ENCODE measurements at places on chromosomes 7 and 10. TPM values are rescaled to one million over a fixed set of nuclear protein-coding genes. Genes with fewer than 3 reads are reported as not detected.

DNA sequence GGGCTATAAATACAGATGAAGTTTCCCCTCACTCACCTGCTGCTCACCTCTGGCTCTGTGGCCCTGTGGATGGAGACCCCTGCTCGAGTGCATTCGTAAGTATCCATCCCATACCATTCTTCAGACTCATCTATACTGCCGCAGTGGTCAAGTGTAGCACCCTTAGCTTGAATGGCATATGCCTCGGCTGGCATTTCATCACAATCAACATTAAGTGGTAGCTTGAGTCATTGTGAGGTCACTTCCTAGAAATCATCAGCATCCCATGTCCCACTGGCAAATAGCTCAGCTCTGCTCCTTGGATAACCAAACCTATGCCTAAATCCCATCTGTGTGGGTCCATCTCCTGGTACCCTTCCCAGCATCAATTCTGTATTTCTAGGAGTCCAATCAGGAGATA, 38.2 kb downstream of the MDH2 start:
- no peak for DNase-seq

DNA sequence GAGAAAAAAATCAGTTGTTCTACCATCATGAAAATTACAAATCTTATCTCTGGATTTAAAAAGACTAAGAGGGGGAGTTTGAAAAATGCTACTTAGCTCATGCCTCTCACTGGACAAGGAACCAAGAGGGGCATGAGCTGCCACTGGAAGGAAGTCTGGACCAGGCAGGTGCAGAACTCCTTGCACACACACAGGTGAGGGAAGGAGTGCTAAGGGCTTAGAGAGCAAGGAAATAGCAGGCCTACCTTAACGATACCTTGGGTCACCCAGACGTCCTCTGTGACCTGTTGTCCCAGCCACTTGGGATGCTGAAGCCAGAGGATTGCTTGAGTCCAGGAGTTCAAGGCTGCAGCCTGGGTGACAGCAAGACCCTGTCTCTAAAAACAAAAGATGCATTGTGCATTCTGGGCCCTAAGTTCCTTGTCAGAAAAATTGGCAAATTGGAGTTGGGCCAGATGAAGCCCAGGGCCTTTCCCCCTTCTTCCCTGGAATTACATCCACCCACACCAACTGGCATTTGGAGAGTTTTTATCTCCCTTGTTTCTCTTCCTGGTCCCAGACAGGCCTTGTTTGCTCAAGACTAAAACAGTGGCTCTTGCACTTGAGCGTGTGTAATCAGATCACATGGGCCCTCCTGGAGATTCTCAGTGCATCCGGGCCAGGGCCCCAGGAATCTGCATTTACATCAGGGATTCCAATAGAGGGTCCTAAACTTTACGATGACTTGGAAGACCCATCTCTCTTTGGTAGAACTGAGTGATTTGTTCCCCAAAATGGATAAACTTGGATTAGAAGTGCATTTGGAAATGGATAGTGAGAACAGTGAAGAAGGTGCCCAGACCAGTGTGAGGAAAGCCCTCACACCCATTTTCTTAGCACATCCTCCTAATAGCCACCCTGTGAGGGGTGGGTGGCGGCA, 3.0 kb downstream of the DDIT4 start:
- DNase-seq = no peak

GRCh38 chr7:74479961-74480829, 26.5 kb downstream of the GTF2IRD1 start:
- DNase-seq = peak; percentile 67

GRCh38 chr7:32059289-32060011, 10.8 kb downstream of the PDE1C start:
- peak; percentile 76 for DNase-seq

GRCh38 chr10:119364645-119365600, 157.6 kb downstream of the GRK5 start:
- no peak for DNase-seq

DNA sequence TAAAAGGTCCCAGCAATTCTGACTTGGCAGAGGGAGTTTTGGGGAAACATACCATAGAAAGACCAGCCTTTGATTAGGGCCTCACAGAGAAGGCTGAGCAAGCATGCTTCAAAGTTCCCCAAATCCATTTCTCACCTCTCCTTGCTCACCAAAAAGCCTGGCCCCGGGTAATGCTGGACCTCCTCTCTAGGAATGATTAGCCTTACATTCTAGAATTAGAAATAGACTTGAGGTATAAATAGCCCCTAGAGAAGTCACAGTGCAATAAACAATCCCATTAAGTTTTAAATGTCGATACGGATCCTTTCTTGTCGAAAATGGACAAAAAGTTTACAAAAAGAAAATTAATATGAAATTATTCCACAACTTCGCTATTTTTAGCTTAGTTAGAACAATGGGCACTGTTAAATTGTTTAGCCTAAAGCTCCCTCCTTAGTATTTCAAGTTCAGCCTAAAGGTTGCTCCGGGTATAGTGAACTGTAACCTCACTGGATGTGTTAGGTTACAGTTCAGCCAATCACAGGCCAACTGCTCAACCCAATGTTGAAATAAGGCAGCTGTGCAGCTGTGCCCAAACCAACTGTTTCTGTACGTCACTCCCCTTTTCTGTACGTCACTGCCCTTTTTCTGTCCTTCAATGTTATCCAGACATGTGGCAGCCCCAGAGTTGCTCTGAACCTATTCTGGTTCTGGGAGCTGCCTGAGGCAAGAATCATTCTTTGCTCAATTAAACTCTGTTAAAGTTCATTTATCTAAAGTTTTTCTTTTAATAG, 7.9 kb upstream of the GSDME start:
- DNase-seq = no peak

GRCh38 chr7:111763221-111763801, 201.0 kb upstream of the IMMP2L start:
- no peak for DNase-seq

The CH25H gene
- polyA plus RNA-seq = 0.86 TPM

- no peak for DNase-seq
These were observed 3.8 kb upstream of the EIF3B start for GRCh38 chr7:2350861-2351260.

The ADAP1 gene
- polyA plus RNA-seq = 5.1 TPM

The DNAJC1 gene
- 33.2 TPM for polyA plus RNA-seq

GRCh38 chr7:42345478-42346299, 108.7 kb upstream of the GLI3 start:
- no peak for DNase-seq

The TMEM140 gene
- polyA plus RNA-seq = 5.5 TPM

The COL13A1 gene
- polyA plus RNA-seq = 9.8 TPM

GRCh38 chr10:52082307-52082706, 231.8 kb upstream of the DKK1 start:
- DNase-seq = no peak

DNA sequence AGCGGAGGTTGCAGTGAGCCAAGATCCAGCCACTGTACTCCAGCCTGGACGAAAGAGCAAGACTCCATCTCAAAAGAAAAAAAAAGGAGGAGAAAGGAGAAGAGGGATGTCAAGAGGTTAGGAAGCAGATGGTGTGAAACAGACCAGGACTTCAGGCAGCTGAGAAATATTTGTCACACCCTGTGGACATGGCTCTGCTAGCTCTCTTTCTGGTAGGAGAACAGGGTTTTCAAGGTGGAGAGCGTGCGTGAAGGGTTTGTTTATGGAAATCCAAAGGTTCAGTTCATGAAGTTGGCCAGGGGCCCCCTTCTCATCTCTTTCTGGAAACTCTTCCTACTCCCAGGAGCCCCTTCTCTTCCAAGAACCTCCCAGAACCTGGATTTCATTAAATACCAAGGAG, 110.8 kb upstream of the GALNT17 start:
- no peak for DNase-seq

DNA sequence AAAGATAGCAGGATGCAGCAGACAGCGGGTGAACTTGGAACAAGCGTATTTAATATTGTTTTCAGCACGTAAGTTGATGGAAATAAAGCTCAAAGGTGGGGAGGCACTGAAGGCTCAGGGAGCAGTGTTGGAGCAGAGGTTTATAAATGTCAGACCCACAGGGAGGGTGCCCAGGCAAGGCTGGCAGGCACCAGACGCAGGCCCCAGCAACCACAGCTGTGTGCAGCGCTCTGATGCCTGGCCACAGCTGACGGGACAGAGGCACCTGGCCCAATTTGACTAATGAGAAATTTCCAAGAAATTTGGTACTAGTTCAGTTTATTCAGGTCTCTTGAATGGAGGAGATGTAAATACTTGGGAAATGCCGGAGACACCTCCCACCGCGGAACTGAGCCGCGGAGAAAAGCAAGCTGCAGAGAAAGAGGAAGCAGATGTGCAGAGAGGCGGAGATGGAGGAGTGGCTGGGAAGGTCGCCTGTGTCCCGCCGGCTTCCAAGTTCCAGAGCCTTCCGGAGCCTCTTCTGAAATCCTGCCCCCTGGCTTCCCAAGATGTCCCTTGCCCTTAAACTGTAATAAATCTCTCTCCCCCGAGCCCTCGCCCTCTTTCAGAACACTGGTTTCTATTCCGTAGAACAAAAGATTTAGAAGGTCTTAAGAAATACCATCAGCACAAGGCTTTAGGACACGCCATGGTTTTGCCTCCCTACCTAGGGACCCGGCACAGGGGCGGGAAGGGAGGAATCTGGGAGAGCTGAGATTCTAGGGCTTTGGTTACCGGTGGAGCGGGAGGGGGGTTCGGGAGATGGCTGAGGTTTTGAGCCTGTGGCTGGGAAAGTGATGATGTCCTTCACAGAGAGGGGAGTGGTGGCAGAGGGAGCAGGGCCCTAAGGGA, 38.4 kb upstream of the PLXNA4 start:
- DNase-seq = no peak

DNA sequence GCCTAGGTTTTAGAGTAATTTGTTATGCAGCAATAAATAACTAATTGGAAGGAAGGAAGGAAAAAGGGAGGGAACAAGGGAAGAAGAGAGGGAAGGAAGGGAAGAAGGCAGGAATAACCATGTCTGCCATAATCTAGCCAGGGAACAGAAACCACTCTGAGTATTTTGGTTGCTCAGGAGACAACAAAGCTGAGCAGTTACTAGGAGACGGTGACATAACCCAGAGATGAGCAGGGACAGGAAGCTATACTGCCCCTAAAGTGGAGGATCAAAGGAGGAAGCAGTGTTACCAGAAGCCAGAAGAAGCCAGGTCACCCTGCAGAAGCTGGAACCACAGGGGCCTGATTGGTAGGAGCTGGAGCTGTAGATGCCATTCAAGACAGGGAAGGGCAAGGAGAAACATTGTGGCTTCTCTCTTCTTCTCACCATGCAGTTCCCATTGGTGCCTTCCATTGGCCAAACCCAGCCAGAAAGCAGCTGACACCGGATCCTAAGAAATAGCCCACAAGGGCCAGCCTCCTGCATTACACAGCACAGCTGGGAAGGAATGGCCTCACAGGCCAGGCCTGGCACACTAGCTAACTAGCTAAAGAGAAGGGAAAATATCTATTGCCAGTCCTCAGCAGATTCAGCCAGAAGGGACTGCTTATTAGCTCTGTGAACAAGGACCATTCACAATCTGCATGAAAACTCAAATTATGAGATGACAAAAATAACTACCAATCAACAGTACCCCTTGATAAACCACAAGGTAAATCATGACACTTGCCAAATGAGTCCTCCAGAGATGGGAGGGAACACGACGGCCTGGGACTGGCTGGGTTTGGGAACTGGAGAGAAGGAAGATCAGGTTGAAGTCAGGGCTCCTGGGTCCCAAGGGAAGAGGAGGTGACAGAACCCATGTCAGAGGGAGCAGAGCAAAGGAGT, 184.5 kb upstream of the NFE2L3 start:
- DNase-seq = no peak

GRCh38 chr7:50851891-50852290, 69.2 kb upstream of the GRB10 start:
- DNase-seq = no peak

The TYW1 gene
- 13.0 TPM for polyA plus RNA-seq

The NEUROG3 gene
- polyA plus RNA-seq = not detected

GRCh38 chr10:96374639-96374984, 15.8 kb upstream of the OPALIN start:
- no peak for DNase-seq

- no peak for DNase-seq
These were observed 5.8 kb downstream of the H2BK1 start for GRCh38 chr7:151204383-151205032.

DNA sequence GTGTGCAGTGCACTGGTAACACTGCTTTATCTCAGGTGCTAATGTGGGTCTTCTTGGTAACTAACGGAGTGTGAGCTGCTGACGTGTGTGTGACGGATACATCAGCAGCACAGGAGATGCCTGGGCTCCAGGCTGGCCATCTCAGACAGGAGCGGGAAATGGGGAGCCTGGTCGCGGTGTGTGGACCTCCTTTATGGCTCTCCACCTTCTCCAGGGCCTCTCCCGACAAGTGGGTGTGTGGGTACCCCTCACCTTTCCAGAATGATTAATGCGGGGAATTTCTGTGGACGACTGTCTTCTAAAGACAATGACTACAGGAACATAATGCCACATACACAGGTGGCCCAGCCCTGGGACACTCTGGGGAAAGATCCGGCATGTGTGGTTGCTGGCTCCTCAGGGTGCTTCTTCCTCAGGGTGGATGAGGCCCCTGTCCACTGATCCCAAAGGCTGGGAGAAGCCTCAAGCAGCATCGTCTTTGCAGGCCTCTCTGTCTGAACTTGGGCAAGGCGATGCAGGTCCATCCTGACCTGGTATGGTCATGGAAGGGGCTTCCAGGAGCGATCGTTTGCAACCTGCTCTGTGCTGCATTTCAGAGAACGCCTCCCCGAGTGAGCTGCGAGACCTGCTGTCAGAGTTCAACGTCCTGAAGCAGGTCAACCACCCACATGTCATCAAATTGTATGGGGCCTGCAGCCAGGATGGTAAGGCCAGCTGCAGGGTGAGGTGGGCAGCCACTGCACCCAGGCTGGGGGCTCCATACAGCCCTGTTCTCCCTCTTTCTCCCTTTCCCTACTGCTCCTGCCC, 20.3 kb upstream of the CSGALNACT2 start:
- no peak for DNase-seq

DNA sequence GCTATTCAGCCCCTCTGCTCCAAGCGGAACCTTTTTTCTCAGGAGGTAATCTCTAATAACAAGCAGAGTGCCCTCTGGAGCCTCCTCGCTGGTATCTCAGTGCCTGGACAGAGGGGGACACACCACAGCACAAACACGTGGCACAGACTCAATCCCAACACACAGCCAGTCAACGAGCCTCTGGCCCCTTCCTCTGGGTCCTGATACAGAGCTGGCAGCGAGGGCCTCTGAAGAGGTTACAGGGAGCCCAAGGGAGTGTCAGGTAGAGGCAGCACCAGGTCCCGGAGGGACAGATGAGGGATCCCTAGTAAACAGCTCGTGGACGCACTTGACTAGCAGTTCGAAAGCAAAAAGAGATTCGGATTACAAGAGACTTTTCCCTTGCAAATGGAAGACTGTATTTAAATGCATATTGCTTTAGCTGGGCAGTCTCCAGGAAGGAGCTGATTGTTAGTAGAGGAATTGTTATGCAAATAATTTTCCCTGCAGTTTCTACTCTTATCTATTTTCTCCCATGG, 14.1 kb downstream of the CXCL12 start:
- no peak for DNase-seq

- no peak for DNase-seq
These were observed 223.7 kb downstream of the MAD1L1 start for GRCh38 chr7:2008936-2009540.
